ENCODE measurements at places on chromosomes 7 and 10. TPM values are rescaled to one million over a fixed set of nuclear protein-coding genes. Genes with fewer than 3 reads are reported as not detected.

Gene SEM1
- 68.3 TPM for total RNA-seq

Gene TBXAS1
- not detected for total RNA-seq

Gene PRPS1L1
- not detected for total RNA-seq

Gene RET
- 0.06 TPM for total RNA-seq

Gene CALML3
- total RNA-seq: not detected

Gene ECHDC3
- total RNA-seq: not detected

Gene SOSTDC1
- total RNA-seq: not detected

Gene ITGB8
- not detected for total RNA-seq

Gene CASD1
- total RNA-seq: 22.6 TPM

Gene RPEL1
- total RNA-seq: not detected

Gene TSPAN33
- total RNA-seq: 44.8 TPM

Gene SFTPA1
- total RNA-seq: not detected

Gene SLC18A3
- total RNA-seq: not detected

Gene VGF
- total RNA-seq: 1.5 TPM

Gene GRM8
- total RNA-seq: not detected

Gene CABCOCO1
- total RNA-seq: not detected

Gene DOCK1
- not detected for total RNA-seq

Gene LIPA
- 19.4 TPM for total RNA-seq

Gene GPR15LG
- not detected for total RNA-seq

Gene GALNT17
- not detected for total RNA-seq

Gene ZNF138
- total RNA-seq: 27.8 TPM

Gene NPSR1
- not detected for total RNA-seq

Gene KCNMA1
- not detected for total RNA-seq

Gene NUTM2B
- 0.91 TPM for total RNA-seq

Gene ABCA13
- not detected for total RNA-seq

Gene PHYHIPL
- not detected for total RNA-seq

Gene SDK1
- 0.36 TPM for total RNA-seq

Gene RBP4
- not detected for total RNA-seq
